Anterior cingulate cortex (tissue), 58 donors: ENCODE measurements at places on chromosomes 11 and 22.

DNA sequence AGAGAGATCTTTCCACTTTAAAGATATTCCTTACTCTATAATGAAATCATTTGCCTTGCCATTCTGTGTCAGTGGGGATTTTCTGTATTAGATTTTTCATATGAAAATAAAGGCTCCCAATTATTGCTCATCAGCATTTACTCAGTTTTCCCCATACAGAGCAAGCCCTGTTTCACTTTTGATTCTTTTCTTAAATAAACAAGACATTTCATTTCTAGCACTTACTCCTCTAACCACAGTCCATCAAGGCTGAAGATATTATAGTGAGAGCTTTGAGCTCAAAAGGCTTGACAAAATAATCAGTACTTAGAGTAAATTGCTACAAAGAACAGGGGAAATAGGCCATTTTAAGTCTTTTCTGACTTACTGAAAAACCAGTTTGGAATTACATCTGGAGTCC is 385.1 kb downstream of the LRRC4C start:
- DNase-seq: no peak

- no peak for DNase-seq
These were observed 29.9 kb downstream of the LRFN4 start for GRCh38 chr11:66886671-66887221.

DNA sequence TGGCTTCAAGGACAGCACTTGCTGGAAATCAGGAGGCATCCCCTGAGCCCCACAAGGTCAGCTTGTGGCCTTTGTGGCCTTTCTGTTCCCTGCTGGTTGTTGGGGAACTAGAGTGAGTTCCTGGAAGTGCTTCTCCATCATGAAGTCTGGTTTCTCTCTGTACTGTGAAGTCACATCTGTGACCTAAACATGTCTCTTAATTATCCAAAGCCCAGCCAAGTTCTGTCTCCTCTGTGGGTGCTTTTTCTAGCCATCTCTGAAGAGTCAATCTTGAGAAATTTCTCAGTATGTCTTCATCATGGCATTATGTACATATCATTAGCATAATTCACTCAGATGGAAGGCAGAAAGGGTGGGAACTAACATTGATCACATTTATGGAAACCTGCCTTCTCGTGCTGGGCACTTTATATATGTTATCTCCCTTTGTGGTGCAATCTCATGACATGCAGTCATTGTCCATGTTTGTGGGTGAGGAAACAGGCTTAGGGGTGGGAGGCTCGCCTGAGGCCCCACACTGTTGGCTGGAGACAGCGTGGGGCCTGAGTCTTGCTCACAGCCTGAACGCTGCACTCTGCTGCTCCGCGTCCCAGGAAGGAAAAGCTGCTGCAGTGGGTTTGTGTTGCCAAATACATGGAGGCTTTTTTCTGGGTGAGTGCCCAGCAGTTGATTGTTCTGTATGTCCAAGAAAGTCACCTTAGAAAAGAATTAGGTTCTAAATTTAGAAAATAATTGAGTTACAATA is 24.6 kb downstream of the IGHMBP2 start:
- no peak for DNase-seq

GRCh38 chr11:64765291-64765850 is 5.6 kb upstream of the PYGM start:
- no peak for DNase-seq

GRCh38 chr22:46055911-46056545 is 79.1 kb upstream of the WNT7B start:
- DNase-seq: peak; percentile 91

DNA sequence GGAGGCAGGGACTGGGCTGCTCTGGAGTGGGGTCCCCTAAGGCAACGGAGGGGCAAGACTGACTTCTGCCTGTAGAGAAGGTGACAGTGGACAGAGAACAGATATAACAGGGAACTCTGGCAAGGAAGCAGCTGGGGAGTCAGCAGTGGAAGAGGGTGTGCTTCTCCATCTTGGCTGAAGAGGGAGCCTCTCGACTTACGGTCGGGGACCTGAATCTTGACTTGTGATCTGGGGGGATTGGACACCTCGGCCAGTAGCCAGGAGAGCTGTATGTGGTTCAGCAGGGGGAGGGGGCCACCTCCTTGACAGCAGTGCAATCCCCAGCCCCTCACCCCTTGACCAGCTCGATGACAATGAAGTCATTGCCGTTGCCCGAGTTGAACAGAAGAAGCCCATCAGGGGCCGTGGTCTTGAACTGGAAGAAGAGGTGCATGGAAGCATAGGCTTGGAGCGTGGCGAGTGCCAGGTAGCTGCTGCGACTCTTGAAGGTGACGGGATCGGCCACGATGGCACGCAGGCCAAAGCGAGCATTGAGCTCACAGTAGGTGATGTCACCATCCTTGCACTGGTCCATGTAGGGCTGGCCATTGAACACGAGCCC is 60.0 kb downstream of the SLC22A12 start:
- DNase-seq: peak; percentile 20

GRCh38 chr22:25495285-25495684 is 69.2 kb upstream of the GRK3 start:
- no peak for DNase-seq

- DNase-seq: no peak
These were observed 1084.9 kb downstream of the TBC1D22A start for GRCh38 chr22:47847131-47847890.

GRCh38 chr11:126181939-126182730 is 29.3 kb downstream of the RPUSD4 start:
- DNase-seq: no peak

GRCh38 chr11:19410032-19410431 is 169.3 kb upstream of the E2F8 start:
- DNase-seq: no peak

DNA sequence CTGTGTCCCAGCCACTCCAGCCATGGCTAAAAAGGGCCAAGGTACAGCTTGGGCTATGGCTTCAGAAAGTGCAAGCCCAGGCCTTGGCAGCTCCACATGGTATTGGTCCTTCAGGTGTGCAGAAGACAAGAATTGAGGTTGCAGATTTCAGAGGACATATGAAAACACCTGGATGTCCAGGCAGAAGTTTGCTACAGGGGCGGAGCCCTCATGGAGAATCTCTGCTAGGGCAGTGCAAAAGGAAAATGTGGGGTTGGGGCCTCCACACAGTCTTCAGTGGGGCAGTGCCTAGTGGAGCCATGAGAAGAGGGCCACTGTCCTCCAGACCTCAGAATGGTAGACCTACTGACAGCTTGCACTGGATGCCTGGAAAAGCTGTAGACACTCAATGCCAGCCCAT is 1074.1 kb downstream of the JRKL start:
- no peak for DNase-seq

DNA sequence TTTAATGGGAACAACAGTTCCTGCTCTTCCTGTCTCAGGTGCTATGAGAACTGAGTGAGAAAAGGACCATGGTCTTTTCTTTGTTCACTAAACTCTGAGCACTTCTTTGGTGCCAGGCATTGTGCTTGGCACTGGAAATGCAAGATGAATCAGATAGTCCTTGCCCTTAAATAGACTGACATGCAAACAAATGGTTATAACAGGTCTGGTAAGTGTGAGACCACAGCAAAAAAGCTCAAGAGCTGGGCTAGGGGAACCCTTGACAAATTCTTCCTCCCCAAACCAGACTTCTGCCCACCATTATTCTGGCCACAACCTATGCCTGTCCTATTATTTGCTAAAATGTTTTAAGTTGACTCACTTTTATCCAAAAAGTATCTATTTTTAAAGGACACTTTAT is 5.1 kb downstream of the SLC43A3 start:
- DNase-seq: no peak

- DNase-seq: no peak
These were observed 4.7 kb upstream of the NEAT1 start for GRCh38 chr11:65417702-65418430.

DNA sequence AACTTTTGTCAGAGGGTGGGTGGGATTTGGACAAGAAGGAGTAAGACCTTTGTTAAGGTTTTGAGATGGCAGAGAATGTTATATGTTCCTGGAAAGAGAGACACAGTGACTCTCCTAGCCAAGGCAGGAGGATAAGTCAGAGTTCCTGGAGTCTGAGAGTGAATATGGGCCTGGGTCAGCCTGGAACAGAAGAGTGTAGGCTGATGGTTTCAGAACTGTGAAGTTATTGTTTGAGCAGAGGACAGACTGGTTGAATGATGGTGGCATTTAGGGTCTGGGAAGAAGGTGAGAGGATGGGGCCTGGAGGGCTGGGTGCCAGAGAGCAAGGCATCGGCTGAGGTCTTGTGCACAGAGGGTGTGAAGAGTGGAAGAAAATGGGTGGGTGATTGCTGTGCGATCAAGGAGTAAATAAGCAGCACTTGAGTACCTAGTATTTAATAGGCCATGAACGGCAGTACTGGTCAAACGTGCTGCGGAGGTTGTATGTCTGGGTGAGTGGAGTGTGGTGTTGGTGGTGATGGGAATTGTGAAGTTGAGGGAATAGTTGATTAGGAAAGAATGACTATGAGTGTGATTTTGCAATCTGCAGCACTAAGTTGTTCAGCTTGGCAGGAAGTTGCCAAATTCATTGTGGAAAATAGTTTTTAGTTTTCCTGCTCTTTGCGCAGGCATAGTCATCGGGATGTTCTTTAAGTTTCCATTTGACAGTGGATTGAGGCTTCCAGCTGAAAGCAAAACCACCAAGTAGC is 1.8 kb downstream of the PANX1 start:
- DNase-seq: no peak

- DNase-seq: no peak
These were observed 702.9 kb downstream of the DLG2 start for GRCh38 chr11:84924154-84924692.

DNA sequence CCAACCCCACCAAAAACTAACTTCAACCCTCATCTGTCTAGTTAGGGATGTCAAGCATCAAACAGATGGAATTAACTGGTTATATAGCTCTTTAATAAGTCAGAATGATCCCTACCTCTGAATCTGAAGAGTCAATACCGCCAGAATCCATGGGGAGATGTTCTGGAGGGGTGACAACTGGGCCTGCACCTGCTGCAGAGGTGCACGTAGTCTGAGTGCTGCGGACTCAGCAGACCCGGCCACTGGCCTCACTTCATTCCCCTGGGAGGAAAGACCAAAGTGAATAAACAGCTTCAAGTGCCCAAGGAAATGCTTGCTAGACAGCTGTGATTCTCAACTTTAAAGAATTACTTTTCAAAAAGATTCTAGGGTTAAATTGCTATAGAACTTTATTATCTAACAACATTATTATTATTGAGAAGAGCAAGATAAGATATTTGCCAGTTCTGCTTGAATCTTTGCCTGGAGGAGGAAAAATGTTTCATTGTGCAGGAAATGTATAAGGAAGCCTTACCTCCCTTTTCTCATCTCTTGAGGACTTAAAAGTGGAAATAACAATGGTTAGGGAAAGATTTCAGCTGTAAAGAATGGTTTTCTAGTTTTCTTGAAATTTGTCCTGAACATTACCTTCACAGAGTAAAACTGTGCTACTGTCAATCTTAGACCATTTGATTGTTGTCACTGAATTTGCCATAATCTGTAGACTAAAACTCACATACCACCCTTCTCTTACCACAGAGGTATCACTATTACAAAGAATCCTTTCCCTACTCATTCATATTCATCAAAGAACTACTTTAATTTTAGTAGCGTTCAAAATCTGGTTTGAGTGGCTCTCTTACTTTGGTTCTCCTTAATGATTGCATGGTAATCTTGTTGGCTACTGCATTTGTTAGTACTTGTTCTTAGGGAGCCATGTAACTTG is 4.2 kb downstream of the XBP1 start:
- no peak for DNase-seq

DNA sequence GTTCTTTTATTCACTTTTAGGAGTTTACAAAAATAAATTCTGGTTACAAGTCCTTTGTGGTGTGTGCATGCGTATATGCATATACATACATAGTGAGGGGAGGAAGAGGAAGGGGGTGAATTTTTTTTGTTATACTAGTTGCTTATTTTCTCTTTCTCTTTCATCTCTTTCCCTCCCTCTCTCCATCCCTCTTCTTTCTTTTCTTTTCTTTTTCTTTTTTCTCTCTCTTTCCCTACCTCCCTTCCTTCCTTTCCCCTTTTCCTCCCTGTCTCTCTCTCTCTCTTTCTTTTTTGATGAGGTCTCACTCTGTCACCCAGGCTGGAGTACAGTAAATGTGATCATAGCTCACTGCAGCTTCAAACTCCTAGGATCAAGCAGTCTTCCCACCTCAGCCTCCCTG is 14.1 kb downstream of the PPP6R2 start:
- DNase-seq: no peak

GRCh38 chr11:44005956-44006355 is 41.8 kb upstream of the ACCSL start:
- DNase-seq: no peak

DNA sequence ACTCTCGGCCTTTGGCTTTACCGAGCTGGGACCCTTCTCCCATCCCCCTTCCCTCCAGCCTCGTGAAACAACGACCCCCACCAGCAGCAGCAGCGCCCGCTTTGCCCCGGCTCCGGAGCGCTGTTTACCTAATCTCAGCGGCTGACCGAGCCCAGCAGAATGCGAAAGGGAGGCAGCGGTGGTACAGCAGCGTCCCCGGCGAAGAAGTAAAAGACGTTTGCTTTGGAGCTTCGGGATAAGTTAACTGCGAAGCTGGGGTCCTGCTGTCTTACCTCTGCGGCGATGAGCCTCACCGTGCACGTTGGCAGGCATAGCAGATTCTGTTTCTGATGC is 2.0 kb upstream of the LARGE1 start:
- DNase-seq: no peak

DNA sequence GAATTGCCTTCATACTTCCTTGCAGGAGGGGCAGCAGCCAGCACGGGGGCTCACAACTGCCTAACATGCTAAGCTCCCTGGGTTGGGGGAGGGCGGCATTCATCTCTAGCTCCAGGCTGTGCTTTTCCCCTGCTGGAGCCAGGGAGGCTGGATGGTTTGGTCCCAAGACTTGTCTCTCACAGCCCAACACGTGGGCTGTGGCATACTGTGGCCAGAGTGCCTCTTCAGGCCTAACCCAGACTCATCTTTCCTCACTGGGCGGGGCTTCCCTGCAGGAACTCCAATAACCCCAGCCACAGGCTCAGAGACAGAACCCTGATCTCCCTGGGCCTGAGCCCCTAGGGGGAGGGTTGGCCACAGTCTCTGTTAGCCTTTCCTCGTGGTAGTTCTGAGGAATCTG is 121.9 kb upstream of the PLET1 start:
- DNase-seq: no peak

GRCh38 chr11:67345920-67346819 is 7.2 kb downstream of the POLD4 start:
- no peak for DNase-seq

- DNase-seq: no peak
These were observed 16.3 kb downstream of the SIK3 start for GRCh38 chr11:117081908-117082307.

- no peak for DNase-seq
These were observed 98.3 kb downstream of the FBXO7 start for GRCh38 chr22:32572741-32573500.

- DNase-seq: no peak
These were observed 606.8 kb downstream of the NTM start for GRCh38 chr11:131977231-131977630.

GRCh38 chr22:23884140-23884539 is 10.0 kb upstream of the MIF start:
- DNase-seq: no peak

DNA sequence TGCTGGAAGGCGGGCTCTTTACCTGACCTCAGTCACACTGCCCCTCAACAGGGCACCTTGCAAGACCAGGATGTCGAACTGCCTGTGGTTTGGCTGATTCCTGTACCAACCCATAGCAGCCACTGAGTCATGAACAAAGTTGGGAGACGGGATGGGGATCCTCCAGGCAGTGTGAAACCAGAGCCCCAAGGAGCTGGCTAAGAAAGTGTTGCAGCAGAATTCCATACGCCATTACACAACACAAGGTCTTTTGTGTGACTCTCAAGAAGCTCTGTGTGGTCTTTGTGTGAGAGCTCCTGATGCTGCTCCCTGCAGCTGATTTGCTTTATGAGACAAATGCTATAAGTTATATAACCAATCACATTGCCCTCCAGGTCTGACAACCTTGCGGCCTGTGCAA is 617.7 kb downstream of the OPCML start:
- DNase-seq: no peak
